ENCODE measurements at places on chromosomes 3 and 15. TPM values are rescaled to one million over a fixed set of nuclear protein-coding genes. Genes with fewer than 3 reads are reported as not detected.

ARRDC4 gene
- 0.17 TPM for total RNA-seq

DNA sequence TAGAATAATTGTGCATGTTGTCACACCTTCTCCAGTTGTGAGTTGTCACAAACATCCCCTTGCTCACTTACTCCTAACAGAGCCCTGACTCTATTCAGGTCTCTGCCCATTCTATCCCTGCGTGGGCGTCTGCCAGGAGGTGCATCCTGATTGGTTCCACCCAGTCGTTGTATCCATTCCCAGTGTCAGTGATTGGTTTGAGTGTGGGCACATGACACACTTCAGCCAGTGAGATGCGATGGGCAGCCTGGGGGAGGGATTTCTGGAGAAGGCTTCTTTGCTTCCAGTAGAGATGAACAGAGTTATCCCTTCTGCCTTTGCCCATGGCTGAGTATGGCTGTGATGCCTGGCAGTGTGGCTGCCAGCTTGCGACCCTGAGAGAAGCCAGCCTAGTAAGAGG, 18.7 kb downstream of the PXYLP1 start:
- DNase-seq: no peak

DNA sequence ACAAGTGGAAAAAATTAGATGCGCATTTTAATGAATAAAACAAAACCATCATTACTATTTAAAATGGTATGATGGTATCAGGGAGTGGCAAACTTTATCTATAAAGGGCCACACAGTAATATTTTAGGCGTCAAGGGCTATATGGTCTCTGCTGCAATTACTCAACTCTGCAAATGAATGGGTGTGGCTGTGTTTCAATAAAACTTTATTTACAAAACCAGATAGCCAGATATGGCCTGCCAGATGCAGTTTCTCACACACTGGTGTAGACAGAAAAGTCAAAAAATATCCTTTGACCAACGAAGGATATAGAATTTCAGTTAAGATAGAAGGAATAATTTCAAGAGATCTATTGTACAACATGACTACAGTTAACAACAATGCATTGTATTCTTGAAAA, 83.8 kb downstream of the CLASP2 start:
- DNase-seq: no peak

DNA sequence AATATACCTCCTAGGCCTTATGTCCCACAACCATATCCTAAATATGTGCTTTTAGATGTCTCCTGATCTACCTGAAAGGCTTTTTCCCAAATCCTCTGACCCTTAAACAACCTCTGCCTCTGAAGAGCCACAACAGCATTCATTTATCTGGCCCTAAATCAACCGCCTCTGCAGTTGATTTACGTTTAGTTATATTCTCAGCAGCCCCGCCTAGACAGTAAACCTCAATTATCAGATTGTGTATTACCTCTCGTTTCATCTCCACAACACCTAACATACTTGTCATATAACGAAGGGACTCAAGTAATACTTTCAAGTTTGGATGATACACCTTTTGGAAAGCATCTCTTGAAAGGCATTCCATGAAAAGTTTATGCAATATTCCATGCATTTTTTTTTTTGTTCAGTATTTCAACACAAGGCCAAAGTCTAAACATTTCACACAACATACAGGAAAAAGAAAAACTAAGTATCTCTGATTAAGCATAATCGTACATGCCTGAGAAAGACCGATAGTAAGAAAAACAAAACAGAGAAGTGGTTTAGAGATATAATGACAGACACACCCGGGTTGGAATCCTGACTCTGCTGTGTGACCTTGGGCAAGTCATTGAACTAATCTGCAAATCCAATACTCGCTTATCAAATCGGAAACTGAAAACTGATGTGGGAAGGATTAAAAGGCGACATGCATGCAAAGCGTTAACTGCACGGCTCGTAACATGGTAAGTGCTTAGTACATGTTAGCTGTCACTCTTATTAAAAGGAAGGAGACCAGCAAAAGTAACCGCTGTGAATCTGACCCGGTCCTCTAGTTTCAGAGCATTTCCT, 778 bp downstream of the CRBN start:
- DNase-seq: peak; percentile 25

DNA sequence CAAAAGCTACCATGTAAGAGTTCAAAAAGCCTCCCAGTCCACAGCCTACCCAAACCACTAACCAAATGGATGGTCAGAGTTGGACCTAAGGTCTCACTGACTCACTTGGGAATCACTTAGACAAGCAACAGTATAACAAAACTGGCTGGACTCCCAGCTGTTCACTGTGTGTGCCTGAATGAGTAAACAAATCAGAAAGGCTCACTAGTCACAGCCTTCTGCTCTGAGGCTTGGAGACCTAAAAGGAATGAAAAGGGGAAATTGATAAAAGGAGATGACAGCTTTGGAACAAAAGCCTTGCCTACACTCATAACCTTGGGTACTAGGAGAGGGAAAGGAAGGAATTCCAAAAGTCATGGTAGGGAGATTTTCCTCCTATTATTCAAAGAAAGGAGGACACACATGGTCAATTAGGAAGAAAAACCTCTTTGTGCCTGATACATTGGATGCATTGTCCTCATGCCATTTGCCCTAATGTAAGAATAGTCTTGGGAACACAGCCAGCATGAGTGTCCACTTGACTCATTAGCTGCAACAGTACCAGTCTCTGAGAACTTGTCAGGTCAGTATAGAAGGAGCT, 92.3 kb downstream of the FRMD5 start:
- DNase-seq: no peak

GRCh38 chr3:190359813-190360212, 28.1 kb upstream of the CLDN16 start:
- DNase-seq: no peak

ANKRD34C gene
- not detected for total RNA-seq

DNA sequence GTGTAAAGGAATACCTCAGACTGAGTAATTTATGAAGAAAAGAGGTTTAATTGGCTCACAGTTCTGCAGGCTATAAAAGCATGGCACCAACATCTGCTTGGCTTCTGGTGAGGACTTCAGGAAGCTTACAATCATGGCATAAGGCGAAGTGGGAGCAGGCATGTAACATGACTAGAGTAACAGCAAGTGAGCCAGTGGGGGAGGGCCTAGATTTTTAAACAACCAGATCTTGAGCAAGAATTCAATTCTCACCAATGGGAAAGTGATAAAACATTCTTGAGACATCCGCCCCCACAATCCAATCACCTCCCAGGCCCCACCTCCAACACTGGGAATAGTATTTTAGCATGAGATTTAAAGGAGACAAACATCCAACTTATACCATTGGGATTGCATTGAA, 44.2 kb upstream of the BCL2A1 start:
- no peak for DNase-seq

MCTP2 gene
- 33.7 TPM for total RNA-seq

DNA sequence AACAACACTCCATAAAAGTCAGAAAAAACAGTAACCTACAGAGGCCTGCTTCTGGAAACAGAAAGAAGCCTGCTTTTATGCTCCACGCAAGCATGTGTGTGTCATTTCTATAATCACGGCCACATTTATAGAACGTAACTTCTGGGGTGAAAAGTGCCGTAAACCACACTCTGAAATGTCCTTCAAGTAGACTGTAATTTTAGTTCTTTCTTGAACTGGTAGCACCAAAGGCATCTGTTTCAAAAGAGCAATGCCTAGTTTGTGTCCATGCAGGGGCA, 19.5 kb upstream of the CMTM7 start:
- DNase-seq: peak; percentile 31

DNA sequence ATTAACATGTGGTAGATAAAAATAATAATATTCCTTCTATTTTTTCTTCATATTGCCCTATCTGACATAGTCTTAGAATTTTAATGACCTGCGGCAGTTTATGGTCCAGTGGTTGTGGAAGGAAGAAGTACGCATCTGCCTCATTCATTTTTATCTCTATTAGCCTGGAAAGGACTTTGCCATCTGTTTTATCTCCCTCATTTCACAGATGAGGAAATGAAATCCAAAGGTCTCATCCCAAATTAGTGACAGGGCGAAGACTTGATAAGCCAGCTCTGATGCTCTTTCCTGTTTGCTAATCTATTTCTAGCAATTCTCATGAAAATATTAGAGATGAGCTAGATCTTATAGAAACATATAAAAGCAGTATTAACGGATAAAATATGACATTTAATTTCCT, 113.3 kb downstream of the KLHL25 start:
- no peak for DNase-seq

DNA sequence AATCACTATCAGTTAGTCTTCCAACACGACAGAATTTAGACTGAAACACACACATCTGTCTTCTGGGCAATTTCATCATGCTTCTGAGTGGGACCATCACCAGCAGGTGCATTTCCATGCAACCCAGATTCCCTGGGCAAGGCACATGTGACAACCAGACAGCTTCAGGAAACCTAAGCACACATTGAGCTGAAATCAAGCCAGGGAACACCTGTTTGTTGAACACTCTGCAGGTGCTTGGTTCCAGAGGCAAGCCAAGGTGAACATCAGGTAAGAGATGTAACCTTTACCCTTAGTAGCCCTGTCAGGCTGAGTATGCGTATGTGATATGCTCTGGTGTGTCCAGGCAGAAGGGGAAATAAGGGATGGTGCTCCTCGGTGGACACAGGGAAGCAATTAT, 3.3 kb upstream of the PSMD2 start:
- DNase-seq: no peak

GRCh38 chr15:34436956-34437442, 609 bp downstream of the GOLGA8A start:
- DNase-seq: peak; percentile 36

DNA sequence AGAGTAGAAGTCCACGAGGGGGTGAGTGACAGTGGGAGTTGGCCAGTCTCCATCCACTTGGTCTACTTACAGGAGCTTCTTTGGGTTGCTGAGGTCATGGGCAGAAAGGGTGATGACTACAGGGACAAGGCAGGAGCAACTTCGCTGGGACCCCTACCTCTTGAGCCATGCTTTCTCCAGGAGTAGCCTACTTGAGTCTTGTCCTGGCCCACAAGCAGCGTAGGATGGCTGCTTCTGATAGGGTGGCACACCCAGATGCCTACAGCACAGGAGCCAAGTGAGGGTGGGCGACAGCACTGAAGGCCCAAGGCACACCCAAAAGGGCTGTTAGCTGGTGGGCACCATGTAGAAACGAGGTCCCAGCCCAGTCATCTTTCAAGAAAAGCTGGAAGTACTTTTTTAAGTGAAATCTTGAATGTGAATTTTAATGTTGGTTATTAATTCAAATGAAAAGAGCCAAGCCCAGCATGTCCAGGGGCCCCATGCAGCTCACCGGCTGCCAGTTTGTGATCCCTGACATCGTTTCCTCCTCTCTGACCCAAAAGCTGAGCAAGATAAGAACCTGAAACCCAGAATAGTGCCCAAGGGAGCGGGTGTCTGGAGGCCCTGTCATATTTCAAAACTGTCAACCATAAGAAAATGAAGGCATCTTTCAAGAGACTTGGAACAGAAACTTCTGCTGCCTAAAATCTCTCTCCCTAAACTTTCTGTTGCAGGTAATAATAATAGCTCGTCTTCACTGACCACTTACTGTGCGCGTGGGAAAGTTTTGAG, 2.2 kb upstream of the CPEB1 start:
- no peak for DNase-seq

DNA sequence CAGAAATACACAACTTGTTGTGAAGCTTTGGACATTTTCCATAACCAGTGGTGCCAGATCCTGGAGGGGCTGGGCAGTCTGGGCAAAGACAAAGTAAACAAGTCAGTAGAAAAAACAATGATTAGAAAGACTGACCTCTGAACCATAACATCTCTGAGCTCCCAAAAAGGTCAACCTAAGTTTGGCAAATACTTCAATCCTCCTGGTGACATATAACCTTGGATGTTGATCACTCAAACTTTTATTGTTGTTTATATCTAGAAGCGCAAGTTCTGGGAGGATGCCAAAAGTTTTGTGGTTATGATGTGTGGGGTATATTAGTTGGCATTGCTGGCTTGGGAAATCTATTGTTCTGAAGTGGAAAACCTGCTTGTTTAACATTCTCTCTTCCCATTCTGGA, 257.7 kb downstream of the DIPK2A start:
- DNase-seq: no peak

DZIP1L gene
- not detected for total RNA-seq

- DNase-seq: no peak
Observed at GRCh38 chr15:88657326-88658069, 18.7 kb downstream of the ISG20 start.

- no peak for DNase-seq
Observed at GRCh38 chr3:30140356-30141075, 465.9 kb upstream of the TGFBR2 start.

PRTG gene
- not detected for total RNA-seq

DNA sequence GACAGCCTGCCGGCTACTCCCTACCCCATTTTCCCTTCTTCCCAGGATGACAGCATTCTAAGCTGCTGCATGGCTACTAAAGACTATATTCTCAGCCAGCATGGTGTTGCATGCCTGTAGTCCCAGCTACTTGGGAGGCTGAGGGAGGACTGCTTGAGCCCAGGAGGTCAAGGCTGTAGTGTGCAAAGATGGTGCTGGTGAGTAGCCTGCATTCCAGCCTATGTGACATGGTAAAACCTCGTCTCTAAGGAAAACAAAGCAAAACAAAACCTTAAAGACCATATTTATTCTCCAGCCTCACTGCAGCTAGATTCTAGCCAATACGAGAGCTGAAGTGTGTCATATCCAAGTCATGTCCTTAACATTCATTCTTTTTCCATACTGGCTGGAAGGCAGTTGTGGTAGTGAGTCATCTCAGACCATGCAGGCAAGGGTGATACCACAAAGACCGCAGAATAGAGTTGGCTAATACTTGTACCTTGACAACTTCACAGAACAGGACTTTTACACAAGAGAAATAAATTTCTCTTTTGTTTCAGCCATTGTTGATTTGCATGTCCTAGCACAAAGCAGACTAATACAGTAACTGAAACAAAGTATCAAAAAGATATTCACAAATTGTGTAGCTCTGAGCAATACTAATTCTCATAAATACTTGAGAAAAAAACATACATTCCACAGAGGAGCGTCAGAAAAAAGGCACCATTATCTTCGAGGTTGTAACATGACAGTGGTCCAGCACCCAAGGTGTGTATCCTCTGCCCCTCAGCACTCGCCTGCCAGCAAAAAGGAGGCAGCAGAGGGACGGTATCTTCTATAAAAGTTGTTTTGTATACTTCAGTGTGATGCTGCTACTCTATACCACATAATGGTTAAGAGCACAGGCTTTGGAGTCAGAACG, 14.8 kb downstream of the PBRM1 start:
- peak; percentile 61 for DNase-seq

Measured in activated naive CD4-positive, alpha-beta T cell treated with anti-CD3 and anti-CD28 coated beads for 36 hours (primary cell).